ENCODE measurements at places on chromosomes 3 and 15. TPM values are rescaled to one million over a fixed set of nuclear protein-coding genes. Genes with fewer than 3 reads are reported as not detected.

- DNase-seq = peak; percentile 88
Observed at GRCh38 chr3:12644331-12644937, 19.5 kb downstream of the RAF1 start.

- peak; percentile 17 for DNase-seq
Observed at GRCh38 chr15:84871428-84871985, 13.0 kb upstream of the SLC28A1 start.

GRCh38 chr3:187626581-187626980, 43.6 kb downstream of the SST start:
- no peak for DNase-seq

Gene SLC24A5
- total RNA-seq = not detected

- no peak for DNase-seq
Observed at GRCh38 chr3:19485267-19485666, 337.0 kb downstream of the KCNH8 start.

Gene TTC21A
- total RNA-seq = 1.5 TPM

GRCh38 chr3:64340641-64341101, 115.4 kb upstream of the PRICKLE2 start:
- peak; percentile 73 for DNase-seq

DNA sequence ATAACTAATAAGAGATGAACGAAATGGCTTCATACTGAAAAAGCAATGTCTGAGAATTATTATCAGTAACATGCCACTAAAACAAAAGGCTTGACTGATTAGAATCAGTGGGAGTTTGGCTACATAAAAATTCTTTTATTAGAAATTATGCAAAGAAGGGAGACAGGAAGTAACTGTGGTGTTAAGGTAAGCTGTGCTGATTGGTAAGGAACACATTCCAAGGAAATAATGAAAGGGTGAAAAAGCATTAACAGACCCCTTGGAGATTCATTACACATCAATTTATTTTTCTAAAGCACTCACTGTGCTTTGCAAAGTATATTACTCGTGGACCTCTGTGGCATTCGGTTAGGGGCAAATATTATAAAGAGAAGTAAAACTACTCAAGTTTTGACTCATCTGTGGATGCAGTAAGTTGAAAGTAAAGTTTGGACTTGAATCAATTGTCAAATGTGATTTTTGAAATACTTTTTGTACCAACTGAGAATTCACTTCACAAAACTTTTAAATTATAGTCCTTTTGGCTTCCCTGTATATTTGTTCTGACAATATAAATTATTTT, 176.1 kb upstream of the ZPLD1 start:
- no peak for DNase-seq

DNA sequence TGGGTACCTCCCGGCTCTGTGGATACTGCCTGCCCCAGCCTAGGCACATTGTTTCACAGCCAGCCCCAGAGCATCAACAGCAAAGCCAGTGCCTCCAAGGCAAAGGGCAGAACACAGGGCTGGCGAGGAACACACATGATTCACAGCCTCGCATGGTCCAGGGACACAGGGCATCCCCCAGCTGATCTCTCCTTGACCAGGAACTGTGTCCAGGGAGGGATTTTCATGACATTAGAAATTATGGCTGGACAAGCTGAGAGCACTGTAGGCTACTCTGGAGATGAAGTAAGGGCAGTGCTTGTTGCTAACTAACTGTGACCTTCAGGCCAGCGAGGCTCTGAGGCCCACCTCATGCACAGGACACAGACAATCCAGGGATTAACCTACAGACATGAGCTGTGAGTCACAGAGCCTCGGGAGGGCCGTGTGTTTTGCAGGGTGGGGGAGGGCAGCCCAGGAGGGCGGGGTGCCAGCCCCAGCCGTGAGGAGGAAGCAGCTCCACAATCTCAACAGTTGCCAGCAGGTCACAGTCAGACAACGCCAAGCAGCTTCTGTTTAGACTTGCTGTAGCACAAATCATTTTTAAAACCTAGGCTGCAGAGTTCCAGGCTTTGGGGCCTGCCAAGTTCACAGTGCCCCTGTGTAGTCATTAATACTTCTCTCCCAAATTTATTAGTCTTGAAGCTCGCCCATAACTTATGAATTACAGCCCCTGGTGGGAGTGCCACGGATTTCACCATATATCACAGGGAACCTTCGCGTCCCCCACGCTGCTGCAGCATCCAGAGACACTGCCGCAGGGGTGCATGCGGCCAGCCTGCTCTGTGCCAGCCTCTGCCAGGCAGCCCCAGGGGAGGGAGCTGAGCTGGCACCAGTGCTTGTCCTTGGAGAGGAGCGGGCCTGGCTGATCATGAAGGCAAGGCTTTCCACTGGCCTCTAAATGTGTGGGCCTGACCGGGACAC, 114.7 kb downstream of the ETFA start:
- peak; percentile 82 for DNase-seq

DNA sequence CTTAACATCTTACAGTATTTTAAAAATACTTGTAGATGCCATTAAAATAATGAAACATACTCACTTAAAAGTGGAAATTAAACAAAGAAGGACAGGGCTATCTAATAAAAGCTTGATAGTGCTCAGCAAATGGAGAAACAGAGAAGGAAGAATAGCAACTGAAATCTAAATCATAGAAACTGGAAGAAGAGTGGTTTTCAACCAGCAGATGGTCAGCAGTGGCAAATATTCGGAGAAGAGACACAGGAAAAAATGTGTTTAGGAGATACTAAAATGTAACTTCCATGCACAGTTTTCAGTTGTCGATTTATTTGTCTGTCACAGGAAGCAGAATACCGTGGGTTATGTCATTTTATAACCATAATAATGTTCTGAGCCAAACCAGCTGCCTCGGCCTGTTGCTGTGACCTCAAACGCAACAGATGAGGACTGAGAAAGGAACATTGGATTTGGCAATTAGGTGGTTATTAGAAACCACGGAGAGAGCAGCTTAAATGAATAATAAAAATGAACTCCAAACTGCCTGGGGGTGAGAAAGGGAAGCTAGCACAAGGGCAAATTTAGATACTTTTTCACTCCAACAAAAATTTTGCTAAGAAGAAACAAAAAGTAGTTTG, 246.6 kb upstream of the KCNMB2 start:
- DNase-seq = peak; percentile 82

- DNase-seq = no peak
Observed at GRCh38 chr3:160370987-160371857, 27.8 kb downstream of the IFT80 start.

- DNase-seq = no peak
Observed at GRCh38 chr3:160226026-160226907, 1.0 kb downstream of the C3orf80 start.

GRCh38 chr15:46778876-46779275, 938.4 kb upstream of the SEMA6D start:
- DNase-seq = no peak

Gene GOLIM4
- total RNA-seq = 42.1 TPM

Gene CLSTN2
- total RNA-seq = 0.13 TPM

Gene NOX5
- total RNA-seq = 0.46 TPM

Gene CD80
- not detected for total RNA-seq

- peak; percentile 13 for DNase-seq
Observed at GRCh38 chr3:161475905-161476304, 20.7 kb upstream of the OTOL1 start.

Gene ZNF860
- total RNA-seq = 0.75 TPM

DNA sequence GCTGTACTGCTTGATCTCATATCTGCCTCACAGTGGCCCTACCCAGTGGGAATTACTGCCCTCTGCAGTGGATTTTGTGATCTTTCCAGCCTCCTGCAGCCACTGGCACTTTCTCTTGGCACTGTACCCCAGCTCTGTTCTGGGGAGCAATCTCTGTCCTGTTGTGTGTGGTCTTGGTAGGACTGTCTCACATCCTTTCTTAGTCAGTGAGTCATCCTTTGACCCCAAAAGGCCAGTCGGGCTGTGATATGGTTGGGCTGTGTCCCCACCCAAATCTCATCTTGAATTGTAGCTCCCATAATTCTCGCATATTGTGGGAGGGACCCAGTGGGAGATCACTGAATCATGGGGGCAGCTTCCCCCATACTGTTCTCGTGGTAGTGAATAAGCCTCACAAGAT, 133.3 kb upstream of the TPM1 start:
- peak; percentile 61 for DNase-seq

Gene TXNRD3
- 9.9 TPM for total RNA-seq

GRCh38 chr3:104554425-104554824, 812.3 kb upstream of the ALCAM start:
- no peak for DNase-seq

Gene POPDC2
- not detected for total RNA-seq

Gene SH2D7
- total RNA-seq = not detected

DNA sequence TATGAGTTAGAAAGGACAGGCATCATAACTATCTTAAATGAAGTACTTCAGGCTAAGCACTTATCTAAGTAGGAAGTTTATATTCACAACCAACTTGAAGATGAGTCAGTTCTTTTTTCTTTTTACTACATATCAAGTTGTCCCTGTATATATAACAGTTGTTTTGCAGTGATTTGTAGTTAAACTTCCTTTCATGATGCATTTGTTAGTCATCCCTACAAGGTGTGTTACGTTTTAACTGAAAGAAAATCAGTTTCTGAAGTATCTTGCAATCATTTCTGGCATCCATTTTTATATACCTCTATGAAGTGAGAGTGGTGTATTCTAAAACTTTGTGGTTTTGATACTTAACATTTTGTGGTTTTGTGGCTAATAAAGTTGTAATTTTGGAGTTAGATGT, 46.1 kb downstream of the ZFAND6 start:
- DNase-seq = peak; percentile 65

Gene BCL2A1
- not detected for total RNA-seq

GRCh38 chr3:72738752-72739530, 109.3 kb downstream of the SHQ1 start:
- DNase-seq = no peak

DNA sequence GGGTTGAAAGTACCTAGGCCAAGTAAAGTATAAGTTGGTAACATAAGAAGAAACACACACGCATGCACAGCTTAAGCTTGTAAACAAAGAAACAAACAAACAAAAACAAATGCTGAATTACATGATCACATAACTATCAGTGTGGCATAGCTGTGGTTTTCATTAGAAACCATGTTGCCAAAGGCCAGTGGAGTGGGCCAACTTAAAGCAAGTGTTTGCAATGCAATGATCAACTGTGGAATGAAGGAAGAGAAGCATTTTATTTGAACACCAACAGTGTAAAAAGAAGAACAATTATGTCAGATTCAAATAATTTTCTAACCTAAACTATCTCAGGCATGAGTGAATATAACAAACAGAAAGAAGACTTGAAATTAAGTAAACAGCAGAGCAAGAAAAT, 199.4 kb upstream of the STRIT1 start:
- DNase-seq = no peak

Gene TOMM70
- total RNA-seq = 62.4 TPM

GRCh38 chr3:128505771-128506170, 12.8 kb upstream of the GATA2 start:
- DNase-seq = peak; percentile 22

Gene BCHE
- 0.19 TPM for total RNA-seq

DNA sequence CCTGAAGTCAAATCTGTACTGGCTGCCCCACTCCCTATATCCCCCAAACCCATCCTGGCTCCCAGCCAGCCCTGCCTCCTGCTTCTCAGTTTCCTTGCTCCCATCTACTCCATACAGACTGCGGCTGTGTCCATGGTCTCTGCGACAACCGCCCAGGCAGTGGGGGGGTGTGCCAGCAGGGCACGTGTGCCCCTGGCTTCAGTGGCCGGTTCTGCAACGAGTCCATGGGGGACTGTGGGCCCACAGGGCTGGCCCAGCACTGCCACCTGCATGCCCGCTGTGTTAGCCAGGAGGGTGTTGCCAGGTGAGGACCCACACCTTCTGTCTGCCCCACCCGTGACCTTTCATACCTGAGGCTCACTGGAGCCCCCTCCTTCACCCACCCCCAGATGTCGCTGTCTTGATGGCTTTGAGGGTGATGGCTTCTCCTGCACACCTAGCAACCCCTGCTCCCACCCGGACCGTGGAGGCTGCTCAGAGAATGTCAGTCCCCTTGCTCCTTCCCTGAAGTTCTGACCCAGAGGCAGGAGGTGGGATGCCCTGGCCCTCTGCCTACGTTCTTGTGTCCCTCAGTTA, 14.7 kb downstream of the STAB1 start:
- DNase-seq = no peak

DNA sequence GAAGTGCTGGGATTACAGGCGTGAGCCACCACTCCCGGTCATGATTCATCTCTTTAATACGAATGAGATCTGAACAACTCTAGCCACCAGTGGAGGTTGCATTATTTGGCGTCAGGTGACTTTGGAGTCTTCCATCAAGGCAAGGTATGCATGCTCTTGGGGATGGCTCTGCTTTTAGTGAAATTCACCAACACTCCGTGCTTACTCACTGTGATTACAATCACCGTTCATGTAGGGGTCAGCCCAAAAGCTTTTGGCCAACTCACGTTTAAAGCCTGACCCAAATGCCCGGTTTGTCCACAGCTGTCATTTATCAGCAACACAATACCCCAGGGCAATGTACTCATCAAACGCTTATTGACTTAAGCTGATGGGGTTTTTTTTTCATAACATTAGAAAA, 155.4 kb downstream of the PDZRN3 start:
- no peak for DNase-seq

Gene KBTBD13
- total RNA-seq = not detected

- no peak for DNase-seq
Observed at GRCh38 chr15:40918146-40918798, 10.9 kb upstream of the DLL4 start.

- no peak for DNase-seq
Observed at GRCh38 chr3:173737167-173737808, 339.7 kb downstream of the NLGN1 start.

Gene IGF2BP2
- total RNA-seq = 104 TPM

Gene SPTBN5
- 0.69 TPM for total RNA-seq

DNA sequence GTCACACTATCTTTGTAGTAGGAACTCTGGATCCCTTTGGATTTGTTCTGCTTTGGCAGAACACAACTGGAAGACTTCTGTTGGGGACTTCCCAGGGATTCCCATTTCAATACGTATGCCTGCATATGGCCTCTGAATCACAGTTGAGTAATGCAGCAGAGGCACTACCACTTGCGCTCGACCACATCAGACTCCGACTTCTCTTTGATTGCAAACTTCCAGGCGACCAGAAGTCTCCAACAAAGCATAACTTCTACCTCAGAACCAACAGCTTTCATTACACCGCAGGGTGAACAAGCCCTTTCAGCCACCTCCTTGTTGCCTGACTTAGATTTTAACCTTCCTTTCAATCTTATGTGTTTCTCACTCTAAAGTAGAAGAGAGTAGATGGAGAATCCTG, 924.4 kb downstream of the IGSF11 start:
- DNase-seq = no peak

- DNase-seq = no peak
Observed at GRCh38 chr3:171184372-171184771, 157.9 kb upstream of the SLC2A2 start.

Gene TGM5
- total RNA-seq = 0.64 TPM

- no peak for DNase-seq
Observed at GRCh38 chr3:125654526-125654925, 59.2 kb upstream of the OSBPL11 start.
